ENCODE measurements at places on chromosomes 7 and 10.

GRCh38 chr7:70071766-70072165 lies 473.5 kb downstream of the AUTS2 start:
- no peak for DNase-seq

GRCh38 chr10:127137391-127137790 lies 59.0 kb downstream of the INSYN2A start:
- DNase-seq: no peak

DNA sequence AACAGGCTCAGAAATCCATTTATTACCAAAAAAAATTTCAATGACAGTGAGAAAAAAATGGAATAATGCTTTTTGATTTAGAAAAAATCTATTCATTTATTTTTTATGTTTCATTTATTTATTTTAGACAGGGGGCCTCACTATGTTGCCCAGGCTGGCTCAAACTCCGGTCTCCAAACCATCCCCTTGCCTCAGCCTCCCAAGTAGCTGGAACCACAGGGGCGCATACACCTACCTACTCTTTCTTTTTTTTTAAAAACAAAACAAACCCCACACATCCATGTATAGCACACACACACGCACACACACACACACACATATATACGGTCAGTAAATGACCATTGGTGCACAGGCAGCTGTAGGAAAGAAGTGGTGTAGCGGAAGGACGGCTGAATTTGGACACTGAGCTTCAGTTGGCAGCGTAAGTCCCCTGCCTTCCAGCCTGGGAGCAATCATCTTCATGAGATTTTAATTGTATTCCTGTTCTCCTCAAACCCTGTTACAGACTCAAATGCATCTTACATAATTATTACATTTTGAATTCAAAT lies 28.8 kb downstream of the ARL4A start:
- no peak for DNase-seq

DNA sequence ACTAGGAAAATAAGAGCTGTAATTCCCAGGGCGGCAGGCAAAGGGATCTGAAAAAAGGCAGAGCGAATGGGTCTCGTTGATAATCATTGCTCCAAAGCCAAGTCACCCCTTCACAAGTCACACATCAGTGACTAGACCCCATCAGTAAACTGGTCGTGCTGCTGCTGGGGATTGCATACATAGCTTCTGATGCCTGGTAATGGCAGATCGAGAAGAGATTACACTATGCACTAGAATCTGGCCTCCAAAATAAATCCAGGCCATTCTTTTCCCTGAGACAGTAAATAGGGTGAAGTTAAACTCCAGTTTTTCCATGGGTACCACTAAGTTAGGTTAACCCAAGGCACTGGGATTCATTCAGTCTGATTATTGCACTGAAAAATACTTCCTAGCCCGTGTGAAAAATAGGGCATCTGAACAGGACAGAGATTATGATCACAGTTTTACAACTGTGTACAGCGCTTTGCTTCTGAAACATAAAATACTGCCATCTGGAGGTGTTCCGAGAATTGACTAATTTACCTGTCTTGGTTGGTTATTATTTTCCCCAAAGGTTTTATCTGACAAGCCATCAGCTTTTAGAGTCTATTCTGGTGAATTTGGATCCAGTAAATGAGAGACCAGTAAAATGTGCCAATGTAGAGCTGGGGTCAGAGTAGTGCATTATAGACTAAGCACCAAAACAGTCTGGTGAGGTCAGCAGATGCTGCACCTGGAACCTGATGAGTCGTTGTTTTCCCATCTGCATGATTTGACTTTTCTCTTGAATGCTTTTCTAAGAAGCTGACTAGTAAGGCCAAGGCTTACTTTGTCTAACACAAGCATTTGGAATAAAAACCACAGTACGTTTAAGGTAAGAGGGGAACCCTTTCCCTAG lies 82.9 kb upstream of the AFAP1L2 start:
- DNase-seq: no peak

DNA sequence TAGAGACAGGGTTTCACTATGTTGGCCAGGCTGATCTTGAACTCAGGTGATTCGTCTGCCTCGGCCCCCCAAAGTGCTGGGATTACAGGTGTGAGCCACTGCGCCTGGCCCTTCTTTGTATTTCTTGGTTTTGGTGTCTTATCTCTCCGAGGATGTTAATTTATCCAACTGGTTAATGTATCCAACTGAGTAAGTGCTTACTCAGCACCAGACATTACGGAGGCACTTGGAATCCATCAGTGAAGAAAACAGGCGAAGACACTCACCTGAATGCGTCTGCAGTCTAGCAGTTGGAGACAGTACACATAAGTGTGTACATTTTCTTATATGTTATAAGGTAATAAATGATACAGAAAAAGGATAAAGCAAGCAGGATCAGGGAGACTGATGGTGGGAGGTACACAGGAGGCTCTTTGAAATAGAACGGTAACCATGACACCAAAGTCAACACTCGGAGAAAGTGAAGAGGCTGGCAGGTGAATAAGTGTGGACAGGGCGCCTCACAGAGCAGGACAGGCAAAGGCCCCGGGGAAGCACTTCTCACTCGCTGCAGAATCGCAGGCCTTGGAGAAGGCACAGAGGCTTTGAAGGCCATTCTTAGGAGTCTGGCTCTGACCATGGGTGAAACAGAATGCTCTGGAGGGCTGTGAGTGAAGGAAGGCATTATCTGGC lies 73.1 kb downstream of the LANCL2 start:
- DNase-seq: no peak

DNA sequence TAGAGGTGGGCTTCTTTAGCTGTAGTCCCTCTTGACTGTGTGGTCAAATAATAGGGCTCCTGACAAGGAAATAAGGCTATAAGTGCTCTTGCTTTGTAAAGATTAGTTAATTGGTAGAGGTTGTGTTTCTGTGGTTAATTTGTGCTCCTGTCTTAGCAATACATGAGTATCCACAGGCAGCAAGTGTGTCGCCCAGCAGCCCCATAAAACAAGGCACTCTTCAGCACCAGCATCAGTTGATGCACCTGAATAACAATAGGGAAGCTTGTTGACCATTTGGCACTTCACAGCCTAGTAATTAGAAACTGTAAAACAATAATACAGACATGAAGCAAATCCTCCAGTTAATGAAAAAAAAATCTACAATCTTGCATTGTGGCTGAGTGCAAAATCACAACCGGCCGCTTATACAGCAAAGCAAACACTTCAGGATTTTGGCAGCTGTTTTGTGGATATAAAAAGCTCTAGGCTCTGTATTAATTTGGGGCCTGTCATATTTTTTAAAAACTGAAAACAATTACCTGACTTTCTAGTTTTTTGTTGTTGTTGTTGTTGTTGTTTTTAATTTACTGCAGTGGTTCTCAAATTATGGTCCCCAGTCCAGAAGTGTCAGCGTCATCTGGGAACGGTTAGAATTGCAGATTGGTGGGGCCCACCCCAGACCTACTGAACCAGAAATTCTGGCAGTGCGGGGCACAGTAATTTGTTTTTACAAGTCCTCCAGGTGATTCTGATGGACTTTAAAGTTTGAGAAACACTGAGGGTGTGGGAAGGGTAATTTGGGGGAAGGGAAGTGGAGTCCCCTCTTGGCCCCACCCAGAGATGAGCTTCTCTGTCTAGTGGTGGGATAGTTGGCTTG lies 56.8 kb downstream of the AUTS2 start:
- no peak for DNase-seq

- no peak for DNase-seq
Measured at GRCh38 chr10:61903221-61903927, 1.9 kb downstream of the ARID5B start.

GRCh38 chr7:48959676-48960075 lies 35.3 kb downstream of the CDC14C start:
- no peak for DNase-seq

- no peak for DNase-seq
Measured at GRCh38 chr7:25779002-25779546, 372.9 kb upstream of the NFE2L3 start.

GRCh38 chr10:92830478-92831389 lies 17.6 kb upstream of the EXOC6 start:
- no peak for DNase-seq

- DNase-seq: no peak
Measured at GRCh38 chr10:63390521-63390920, 75.3 kb downstream of the JMJD1C start.

- DNase-seq: no peak
Measured at GRCh38 chr7:118352867-118353453, 128.5 kb downstream of the ANKRD7 start.

GRCh38 chr7:91264924-91265681 lies 870 bp downstream of the FZD1 start:
- DNase-seq: no peak

- DNase-seq: no peak
Measured at GRCh38 chr10:53570221-53570620, 797.6 kb upstream of the MBL2 start.

DNA sequence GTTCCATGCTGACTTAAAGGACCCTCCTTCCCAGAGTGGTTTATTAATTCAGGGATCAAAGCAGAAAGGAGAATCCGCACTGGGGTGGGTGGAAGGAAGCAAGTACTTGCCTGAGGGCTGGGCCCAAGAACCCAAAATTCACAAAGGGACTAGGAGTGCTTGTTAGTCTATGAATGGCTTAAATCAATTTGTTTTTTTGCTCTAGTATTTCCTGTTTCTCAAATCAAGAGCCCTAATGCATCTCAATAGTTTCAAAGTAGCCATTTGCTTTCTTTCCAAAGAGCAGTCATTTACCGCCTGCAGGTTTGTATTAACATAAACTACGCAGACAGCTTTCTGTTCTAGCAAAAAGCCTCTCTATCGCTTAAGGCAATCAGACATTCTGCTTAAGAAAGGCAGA lies 44.2 kb upstream of the SLC35G1 start:
- no peak for DNase-seq

DNA sequence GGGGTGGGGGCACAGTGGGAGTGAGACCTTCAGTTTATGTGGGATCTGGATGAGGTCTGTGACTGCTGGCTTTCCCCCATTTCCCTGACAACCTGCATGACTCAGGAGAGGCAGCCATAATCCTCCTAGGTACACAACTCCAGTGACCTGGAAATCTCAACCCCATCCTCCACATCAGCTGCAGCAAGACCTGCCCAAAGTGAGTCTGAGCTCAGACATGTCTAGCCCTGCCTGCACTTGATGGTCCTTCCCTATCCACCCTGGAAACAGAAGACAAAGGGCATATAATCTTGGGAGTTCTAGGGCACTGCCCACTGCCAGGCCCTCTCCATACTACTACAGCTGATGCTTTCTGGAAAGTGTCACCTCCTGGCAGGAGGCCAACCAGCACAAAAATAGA lies 75.6 kb downstream of the GRM8 start:
- no peak for DNase-seq

- no peak for DNase-seq
Measured at GRCh38 chr10:31644931-31645633, 283.5 kb downstream of the ARHGAP12 start.

- no peak for DNase-seq
Measured at GRCh38 chr10:90642650-90643049, 215.2 kb downstream of the HTR7 start.

DNA sequence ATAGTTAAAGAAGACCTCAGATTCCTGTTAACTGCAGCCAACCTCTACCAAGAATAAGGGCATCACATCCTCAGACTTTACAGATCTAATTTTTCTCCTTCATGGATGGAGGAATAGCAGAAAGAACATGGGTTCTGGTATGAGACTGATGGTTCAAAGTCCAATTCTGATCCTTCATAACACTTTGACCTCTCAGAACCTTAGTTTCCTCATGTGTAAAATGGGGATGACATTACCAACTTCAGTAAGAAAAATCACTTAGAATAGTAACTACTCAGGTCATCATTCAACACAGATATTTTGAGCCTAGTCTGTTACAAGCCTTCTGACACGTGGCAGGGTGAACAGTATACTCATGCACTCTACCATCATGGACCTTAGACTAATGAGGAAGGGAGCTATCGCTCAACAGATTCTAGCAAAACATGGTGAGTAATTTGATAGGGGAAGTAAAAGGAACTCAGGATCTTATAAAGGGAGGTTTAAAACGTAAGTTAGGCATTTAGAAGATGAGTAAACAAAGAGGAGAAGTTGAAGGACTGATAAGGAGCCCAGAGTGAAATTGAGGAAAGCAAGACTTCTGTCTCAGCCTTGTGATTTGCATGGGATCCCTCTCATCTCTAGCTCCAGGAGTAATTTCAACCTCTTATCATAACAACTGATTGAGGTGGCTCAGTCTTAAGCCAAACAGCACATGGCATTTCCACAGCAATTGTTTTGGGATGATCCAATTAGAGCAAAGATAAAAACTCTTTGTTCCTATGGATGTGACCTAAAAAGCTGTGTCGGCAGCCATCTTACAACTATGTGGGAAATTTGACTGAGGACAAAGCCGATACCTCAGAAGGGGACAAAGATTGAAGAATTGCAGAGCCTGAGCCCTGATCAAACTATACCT lies 69.2 kb upstream of the TCF7L2 start:
- DNase-seq: no peak

GRCh38 chr10:114110174-114110972 lies 63.6 kb downstream of the CCDC186 start:
- DNase-seq: no peak

DNA sequence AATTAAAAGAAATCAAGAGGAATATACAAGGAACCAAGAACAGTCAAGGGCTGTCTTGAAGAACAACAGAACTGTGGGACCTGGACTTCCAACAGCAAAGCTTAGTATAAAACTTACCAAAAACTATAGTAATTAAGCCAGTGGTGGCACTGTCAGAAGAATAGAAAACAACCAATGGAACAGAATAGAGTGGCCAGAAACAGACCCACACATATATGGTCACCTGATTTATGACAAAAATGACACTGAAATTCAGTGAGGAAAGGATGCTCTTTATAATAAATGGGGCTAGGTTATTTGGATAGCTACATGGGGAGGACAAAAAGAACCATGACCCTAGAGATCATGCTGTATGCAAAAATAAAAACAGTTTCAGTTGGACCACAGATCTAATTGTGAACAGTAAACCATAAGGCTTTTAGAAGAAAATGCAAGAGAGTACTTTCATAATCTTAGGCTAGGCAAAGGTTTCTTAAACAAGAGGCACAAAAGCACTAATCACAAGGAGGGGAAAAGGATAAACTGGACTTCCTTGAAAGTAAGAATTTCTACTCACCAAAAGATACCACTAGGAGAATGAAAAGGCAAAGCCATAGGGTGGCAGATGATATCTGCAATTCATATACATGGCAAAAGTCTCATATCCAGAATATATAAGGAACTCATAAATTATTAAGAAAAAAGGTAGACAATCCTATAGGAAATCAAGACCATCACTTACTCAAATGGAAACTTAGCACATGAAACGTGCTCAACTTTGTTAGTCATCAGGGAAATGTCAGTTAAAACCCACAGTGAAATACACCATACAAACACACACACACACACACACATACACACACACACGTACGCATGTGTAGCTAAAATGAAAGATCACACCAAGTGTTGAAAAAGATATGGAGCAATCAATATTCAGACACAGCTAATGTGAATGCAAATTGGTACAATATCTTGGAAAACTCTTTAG lies 20.8 kb downstream of the HYCC1 start:
- peak; percentile 61 for DNase-seq
